Subcutaneous adipose tissue (tissue), 4 donors: ENCODE measurements at places on chromosomes 2 and 18. TPM values are rescaled to one million over a fixed set of nuclear protein-coding genes. Genes with fewer than 3 reads are reported as not detected.

Gene PSTPIP2
- total RNA-seq = 9.0 TPM

Gene DSC2
- total RNA-seq = 11.1 TPM

Gene LOXHD1
- total RNA-seq = 0.85 TPM

Gene FAM124B
- total RNA-seq = 6.1 TPM

Gene IL36A
- total RNA-seq = not detected

Gene RAX
- not detected for total RNA-seq

Gene SLC4A3
- 1.3 TPM for total RNA-seq

Gene ARHGAP15
- total RNA-seq = 32.5 TPM

Gene CYP26B1
- 27.9 TPM for total RNA-seq

Gene RTP5
- total RNA-seq = 0.33 TPM
